ENCODE measurements at places on chromosomes 16 and 17.

DNA sequence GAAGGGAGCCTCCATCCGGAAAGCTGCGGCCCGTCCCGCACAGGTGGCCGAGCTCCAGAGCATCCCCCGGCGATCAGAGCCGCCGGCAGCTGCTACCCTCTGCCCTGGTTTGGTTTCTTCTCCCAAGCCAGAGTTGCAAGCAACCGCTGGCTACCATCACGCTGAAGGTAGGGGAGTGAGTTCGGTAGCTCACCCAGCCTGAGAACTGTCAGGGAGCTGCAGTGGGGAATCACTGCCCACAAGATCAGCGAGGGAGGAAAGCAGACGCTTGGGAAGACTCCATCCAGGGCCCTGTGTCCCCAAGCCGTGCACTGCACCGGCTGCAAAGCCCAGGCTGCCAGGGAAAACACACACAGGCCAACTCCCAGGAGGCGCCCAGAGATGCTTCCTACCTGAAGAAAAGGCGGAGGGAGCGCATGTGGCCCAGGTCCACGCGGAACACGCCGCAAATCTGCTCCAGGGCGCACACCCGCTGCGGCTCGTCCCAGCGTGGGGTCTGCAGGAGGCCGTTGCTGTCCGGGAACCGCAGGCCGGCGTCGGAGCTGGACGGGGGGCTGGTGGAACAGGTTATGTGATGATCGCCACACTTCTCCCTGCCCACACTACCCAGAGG, 83.3 kb downstream of the TBC1D16 start:
- no peak for DNase-seq

GRCh38 chr16:31050280-31051030, 17.1 kb downstream of the STX4 start:
- no peak for DNase-seq

GRCh38 chr17:80203471-80203963, 16.6 kb downstream of the SGSH start:
- DNase-seq = no peak

- DNase-seq = no peak
Measured at GRCh38 chr16:11658896-11659708, 9.2 kb upstream of the SNN start.

GRCh38 chr16:70688246-70688742, 2.4 kb upstream of the MTSS2 start:
- DNase-seq = no peak

DNA sequence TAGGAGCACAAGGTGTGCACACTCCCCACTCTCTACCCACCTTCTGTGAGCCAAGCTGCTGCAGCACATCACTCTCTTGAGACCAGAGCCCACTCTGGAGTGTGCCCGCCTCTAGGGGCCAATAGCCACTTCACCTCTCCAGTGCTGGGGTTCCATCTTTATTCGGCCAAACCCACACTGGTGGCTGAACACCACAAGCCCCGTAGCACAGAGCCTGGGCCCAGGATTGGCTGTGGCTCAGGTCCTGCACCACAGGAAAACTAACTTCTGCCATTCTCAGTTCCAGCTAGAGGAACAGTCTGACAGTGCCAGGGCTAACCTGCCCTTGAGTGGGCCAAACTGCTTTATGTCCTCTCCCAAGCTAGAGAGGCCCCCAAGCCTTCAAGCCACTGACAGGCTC, 111.0 kb upstream of the TOX3 start:
- DNase-seq = no peak

GRCh38 chr17:39014795-39015545, 47.8 kb upstream of the FBXO47 start:
- no peak for DNase-seq

GRCh38 chr16:58039829-58040495, 14.4 kb downstream of the MMP15 start:
- no peak for DNase-seq

DNA sequence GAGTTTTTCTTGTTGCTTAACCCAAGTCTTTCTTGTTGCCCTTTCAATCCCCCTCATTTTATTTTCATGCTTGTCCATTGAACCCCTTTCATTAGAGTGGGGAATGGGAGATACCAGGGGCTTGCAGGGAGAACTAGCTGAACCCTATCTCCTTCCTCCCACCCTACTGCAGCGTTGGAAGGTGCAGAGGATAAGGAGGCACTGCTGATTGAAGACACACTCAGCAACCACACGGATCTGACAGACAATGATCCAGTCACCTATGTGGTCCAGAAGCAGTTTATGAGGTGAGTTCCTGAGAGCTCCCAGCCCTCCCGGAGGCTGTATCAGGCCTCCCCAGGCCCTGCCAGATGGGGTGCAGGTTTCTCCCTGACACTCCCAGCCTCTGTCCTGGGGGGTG, 32.5 kb downstream of the ANKRD40 start:
- no peak for DNase-seq

DNA sequence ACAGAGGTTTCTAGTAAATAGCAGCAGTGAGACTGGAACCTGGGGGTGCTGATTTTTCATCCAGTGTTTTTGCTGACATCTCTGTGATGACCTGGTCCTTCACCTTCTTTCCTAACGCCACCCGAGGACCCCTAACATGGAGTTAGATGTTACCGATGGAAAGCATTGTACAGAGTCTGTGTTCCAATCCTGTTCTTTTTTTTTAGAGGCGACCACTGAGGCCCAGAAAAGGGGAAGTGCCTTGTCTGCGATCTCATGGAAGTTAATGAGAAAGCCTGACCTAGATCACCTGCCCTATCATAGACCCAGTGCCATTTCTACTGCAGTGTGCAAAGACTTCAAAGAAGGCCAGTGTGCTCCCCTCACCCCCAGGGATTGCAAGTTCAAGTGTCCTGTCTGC, 362.5 kb downstream of the CA10 start:
- no peak for DNase-seq

DNA sequence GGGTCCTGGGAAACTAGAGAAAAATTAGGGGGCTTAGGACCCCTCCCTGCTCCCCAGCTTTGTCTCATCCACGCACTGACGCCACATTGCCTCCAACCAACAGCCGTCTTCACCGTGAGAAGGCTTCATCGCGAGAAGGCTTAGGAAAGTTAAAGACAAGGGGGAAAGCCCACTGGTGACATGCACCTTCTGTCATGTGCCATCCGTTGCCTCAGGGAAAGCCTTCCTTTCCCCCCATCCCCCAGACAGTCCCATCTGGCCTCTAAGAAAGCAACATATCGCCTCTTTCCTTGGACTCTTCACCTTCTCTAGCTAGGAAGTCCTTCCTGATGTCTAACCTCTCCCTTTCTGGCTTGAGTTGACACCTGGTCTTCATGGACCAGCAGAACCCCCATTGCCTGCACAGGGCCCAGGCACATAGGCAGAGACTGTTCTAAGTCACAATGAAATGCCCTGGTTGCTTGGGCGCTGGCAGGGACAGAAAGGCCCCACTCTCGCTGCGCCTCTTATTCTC, 2.1 kb downstream of the FOXN1 start:
- DNase-seq = no peak

DNA sequence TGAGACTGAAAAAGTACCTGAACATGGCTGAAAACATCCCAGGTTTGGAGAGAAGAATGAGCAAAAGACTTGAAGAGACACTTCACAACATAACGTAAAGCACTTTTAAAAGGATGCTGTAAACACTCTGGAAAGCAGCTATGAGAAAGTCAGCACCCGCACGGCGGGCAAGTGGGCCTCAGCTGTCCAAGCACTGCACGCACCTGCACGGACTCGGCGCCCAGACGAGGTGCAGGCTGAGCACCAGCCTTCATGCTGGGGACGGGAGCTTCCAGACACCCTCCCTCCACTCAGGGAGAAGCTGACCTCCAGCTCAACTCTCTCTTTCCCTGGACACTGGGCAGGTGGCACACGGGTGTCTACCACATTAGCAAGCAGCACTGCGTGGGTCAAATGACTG, 13.1 kb downstream of the CCDC57 start:
- no peak for DNase-seq

DNA sequence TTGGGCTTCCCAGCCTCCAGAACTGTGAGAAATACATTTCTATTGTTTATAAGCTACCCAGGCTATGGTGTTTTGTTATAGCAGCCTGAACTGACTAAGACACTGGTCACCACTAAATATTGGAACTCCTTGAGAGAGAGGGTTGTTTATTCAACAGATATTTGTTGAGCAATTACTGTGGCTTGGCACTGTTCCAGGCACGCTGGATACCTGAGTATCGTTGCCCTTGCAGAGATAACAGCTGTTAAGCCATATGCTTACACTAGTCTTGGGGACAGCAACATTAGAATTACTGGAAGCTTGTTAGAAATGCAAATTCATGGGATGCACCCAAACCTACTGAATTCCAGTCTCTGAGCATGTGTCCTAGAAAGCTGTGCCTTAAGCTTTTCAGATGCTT, 230.7 kb downstream of the HS3ST4 start:
- no peak for DNase-seq

GRCh38 chr16:17204206-17204605, 266.6 kb downstream of the XYLT1 start:
- DNase-seq = no peak

DNA sequence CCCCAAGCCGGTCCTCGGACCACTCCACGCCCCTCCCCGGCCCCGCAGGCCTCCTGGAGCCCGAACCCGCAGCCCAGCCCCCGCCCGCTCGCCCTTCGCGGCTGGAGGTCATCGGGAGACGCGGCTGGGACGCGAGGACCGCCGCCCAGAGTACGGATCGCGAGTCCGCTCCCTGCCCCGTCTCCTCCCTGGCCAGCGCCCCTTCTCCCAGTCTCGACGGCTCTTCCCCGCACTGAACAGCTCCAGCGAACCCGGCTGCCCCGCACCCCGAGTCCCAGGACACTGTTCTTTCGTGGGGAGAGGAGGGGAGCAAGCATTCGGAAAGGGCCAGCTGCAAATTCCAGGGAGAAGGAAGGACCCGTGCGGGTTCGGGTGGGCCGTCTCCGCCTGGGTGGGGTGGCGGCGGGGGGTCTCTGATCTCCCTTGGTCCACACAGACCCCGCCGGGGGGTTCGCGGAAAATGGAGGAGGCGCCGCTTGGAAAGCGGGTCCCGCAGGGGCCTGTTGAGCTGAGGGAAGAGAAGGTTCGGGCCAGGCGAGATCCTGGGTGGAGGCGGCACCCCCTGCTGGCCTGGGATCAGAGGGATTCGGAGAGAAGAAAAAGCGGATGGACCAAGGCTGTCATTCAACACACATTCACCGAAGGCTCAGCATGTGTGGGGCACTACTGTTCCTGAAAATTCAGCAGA, 632 bp upstream of the RTN4RL1 start:
- no peak for DNase-seq

DNA sequence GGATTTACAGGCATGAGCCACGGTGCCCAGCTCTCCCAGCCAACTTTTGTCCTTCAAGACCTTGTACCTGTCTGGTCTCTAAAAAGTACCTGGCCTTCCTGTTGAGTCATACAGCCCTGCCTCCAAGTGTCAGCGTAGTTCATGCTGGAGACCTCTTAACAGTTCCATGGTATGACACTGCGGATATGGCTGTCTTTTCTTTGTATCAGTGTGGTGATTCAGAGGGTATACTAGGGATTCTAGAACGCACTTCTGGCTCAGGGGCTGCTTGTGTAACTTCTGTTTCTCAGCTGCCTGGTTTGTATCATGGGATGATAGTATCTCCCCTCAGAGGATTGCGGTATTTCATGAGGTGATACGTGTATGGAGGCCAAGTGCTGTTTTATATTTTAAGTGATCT, 2.0 kb upstream of the TMEM11 start:
- no peak for DNase-seq

GRCh38 chr17:8753976-8754440, 4.3 kb downstream of the SPDYE4 start:
- DNase-seq = no peak

- DNase-seq = no peak
Measured at GRCh38 chr16:11534262-11534661, 52.5 kb downstream of the LITAF start.

- no peak for DNase-seq
Measured at GRCh38 chr17:72342627-72343527, 222.1 kb downstream of the SOX9 start.

- DNase-seq = no peak
Measured at GRCh38 chr17:1186923-1187771, 7.4 kb upstream of the ABR start.

- DNase-seq = no peak
Measured at GRCh38 chr16:52547834-52548215, 882 bp upstream of the TOX3 start.

GRCh38 chr16:50591800-50592771, 43.9 kb downstream of the NKD1 start:
- no peak for DNase-seq

DNA sequence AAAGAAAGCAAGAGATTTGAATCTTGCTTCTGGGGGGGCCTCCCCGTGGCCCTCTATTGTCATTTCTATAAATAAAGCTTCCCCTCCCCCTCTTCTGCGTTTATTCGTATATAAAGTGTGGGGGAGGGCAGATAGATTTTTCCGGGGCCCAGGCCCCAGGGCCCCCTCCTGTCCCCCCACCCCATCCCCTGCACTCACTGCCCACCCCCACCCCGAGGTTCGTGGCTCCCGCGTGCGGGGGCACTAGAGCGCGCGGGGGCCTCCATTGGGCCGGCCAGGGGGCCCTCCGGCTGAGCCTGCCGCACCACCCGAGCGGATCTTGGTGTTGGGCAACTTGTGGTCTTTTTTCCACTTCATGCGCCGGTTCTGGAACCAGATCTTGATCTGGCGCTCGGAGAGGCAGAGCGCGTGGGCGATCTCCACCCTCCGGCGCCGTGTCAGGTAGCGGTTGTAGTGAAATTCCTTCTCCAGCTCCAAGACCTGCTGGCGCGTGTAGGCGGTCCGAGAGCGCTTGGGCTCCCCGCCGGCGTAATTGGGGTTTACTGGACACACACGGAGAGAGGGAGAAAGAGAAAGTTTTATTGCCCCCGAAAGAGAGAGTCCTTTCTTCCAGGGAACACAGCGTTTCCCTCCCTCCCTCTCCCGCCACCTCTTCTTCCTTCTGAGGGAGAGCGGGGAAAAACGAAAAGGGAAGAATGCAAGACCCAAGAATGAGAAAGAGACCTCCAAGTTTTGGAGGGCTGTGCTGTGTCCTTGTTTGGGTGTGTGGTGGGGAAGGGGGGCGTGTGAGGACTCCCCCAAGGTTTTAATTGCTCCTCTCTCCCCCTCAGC, 1.5 kb downstream of the HOXB4 start:
- DNase-seq = no peak

DNA sequence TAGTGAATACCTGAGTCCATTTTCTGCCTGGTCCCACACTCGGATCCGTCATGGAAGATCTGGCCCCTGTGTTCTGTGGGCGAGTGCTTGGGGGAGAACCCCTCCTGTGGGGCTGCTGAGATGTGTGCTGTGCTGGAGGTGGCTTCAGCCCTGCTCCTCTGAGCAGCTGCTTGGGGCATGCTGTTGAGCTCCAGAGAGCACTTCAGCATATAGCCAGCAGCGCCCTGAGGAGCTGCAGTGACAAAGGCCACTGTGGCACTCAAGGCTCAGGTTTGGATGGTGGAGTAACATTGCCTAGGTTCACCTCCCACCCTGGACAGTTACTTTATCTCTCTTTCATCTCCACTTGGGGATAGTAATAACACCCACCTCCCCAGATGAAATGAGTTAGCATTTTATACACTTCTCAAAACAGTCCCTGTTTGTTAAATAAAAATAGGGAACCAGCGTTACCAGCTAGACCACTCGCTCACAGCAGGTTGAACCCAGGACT, 75.3 kb downstream of the KSR1 start:
- no peak for DNase-seq

GRCh38 chr17:81734405-81735263, 22.6 kb downstream of the SLC25A10 start:
- DNase-seq = no peak
